ENCODE measurements at places on chromosomes 11 and 22.

DNA sequence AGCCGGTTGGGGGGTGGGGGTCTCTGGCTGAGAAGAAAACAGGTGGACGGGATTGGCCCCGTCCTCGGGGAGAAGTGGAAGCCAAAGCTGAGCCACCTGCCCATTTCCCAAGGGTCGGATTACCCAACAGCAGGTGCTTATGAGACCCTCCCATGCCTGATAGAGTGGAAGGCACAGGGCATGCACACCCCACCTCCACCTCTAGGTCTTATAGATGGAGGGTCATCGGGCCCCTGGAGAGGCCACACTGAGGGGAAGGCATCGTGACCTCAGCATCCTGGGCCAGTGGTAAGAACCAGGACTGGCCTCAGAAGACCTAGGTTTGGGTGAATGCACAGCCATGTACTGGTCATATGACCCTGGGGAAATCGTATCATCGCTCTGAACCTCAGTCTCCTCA lies 85.9 kb downstream of the BUD13 start:
- no peak for DNase-seq

- no peak for DNase-seq
Observed at GRCh38 chr22:24003887-24004286, 1.4 kb downstream of the GSTT4 start.

DNA sequence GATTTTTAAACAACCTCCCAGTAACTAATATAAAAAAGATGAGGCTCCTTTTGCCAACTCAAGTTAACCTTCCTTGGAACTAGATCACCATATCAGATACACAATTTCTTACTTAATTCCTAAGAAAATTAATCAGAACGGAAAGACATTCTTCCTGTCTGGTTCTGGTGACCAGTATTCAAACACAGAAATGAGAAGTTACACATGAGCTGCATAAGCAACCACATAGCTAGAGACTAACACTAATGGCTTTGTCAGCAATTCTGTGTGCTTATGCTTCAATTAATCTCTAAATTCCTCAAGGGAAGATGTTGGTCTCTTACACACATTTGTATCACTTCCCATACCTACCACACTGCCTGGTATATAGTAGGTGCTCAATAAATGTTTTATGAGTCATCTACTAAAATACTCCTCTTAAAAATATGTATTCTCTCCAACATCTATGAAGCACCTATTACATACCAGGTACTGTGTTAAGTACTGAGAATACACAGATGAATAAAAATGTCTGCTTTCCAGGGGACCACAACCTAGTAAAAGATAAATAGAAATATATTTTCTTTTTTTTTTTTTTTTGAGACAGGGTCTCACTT lies 54.5 kb downstream of the GAB2 start:
- DNase-seq = no peak

DNA sequence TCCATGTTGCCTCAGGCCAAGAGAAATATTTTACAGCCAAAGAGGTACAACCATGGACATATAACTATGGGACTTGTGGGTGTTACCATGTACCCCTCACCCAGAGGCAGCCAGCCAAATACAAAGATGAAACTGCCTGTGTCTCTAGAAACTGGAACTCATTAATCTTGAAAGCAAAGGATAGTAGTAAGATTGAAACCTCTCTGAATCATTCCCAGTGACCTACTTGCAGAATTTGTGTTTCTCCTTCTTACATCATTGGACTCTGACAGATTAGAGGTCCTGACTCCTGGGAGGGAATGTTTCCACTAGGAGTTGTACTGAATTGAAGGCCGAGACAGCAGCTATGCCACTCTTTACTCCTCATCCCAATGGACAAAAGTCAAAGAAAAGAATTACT lies 257.4 kb upstream of the UBASH3B start:
- no peak for DNase-seq

DNA sequence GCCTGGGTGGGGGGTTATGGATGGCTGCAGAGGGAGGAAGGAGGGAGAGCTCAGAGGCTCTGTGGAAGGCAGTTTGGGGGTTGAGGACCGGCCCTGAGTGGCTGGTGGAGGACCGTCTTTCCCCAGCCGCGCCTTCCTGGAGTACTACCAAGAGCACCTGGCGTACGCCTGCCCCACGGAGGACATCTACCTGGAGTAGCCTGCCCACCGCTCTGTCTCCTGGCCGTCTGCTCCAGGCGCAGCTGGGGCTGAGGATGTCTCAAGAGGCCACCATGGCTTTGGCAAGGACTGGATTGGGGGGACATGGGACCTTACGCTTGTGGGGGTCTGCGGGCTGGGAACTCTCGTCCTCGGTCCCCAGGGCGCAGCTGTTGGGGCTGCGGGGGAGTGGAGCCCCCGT lies 10.0 kb downstream of the MAPK8IP2 start:
- DNase-seq = no peak

DNA sequence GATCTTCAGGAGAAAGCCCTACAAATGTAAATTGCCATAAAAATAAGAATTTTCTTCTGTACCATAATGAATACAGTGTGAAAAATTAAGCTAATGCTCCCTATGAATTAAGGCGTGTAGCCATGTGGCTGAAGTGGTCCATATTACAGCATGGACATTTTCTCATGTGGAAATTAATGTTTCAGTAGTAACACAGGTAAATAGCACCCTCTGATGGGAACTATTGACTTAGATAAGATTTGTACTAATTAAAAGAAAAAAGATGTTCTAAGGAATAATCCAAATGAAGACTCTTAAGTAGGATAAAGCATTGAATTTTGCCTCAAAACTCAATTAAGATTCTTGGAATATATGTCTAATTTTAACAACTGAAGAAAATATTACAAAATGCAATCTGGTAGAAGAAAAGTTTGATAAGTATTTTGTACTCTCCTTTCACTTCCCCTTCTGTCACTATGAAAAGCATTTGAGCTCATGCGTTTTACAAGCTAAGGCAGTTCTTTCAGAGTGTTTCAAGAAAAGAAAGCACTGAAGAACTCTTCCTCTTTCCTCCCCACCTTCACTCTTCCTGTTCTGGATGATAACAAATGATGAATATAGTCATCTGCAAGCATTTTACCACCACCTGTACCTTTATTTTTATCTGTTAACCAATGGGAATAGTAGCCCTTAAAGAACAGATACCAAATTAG lies 9.9 kb upstream of the OR8D2 start:
- no peak for DNase-seq

DNA sequence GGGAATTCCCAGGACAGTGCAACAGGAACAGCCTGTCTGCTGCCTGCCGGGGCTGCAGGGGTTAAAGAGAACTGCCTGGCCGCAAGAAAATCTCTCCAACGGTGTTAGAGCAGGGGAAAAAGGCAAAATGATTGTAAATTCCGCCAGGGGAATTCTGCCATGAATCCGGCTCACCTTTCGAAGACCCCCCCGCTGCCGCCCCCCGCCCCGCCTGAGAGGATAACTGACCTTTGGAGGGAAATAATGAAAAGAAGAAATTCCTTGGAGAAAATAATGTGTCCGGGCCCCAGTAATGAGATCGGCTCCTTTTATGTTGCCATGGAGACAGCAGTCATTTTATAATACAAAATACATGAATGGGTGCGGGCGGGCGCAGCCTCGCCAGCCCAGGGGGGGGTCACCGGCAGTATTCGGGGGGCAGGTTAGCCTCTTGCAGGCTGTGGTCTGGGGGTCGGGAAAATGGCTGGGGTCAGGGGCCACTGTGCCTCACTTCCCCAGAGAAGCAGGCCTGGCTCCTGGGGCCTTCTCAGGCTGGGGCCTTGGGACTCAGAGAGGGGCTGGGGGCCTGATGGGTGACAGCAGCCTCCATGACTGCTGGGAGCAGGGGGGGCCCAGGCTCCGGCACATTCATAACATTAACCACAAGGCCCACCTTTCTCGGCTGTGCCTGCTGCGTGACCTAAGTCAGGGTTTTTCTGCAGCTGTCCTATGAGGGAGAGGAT lies 228.1 kb downstream of the MN1 start:
- DNase-seq = no peak

GRCh38 chr11:92409956-92410355 lies 185.3 kb downstream of the FAT3 start:
- no peak for DNase-seq

DNA sequence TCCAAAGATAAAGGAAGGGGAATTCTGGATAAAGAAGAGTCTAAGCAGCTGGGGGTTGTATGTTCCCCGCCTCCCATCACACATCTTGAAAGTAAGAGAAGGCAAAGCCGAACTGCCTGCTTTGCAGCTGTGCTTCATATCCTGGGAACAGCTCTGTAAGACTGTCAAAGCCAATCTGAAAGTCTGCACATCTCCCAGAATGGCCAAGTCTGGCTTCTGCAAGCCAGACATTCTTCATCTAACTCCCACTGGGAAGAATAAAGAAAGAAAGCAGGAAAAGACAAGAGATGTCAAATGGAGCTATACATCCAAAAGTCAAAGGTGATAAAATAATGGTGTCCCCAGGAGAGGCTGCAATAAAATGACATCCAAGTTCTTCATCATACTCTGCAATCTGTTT lies 15.4 kb downstream of the MORC2 start:
- no peak for DNase-seq
